ENCODE measurements at places on chromosomes 4 and X. TPM values are rescaled to one million over a fixed set of nuclear protein-coding genes. Genes with fewer than 3 reads are reported as not detected.

GRCh38 chr4:108042927-108043326, 53.2 kb downstream of the HADH start:
- no peaks in the 10 kb centered on the region for H3K27me3 ChIP-seq
- H3K4me1 ChIP-seq: no peaks in the 10 kb centered on the region

Gene RXFP1
- total RNA-seq: not detected

Gene DUX4
- not detected for total RNA-seq

Gene SOWAHD
- not detected for total RNA-seq

- H3K36me3 ChIP-seq: no peaks in the 10 kb centered on the region
- H3K4me1 ChIP-seq: no peaks in the 10 kb centered on the region
- H3K27me3 ChIP-seq: no peaks in the 10 kb centered on the region
These were observed 237.1 kb downstream of the ZNF674 start for GRCh38 chrX:46308110-46308509.

Gene SUPT20HL2
- not detected for total RNA-seq

Gene TRIM60
- not detected for total RNA-seq

DNA sequence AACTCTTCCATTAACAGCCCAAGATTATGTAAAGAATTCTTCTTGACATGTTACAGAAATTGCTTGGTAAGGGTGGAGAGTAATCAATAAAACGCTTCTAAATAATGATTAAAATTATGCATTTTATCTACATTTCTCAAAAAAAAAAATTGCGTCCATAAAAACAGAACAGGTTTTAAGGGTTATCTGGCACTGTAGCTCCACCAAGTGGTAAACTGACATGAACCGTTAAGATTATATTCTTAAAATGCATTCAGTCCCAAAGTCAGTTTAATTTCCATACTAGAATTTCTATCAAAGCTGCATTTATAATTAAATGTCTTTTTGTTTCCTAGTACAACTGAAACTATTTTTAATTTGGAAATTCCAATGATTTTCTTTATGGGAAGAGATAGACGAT, 214.0 kb upstream of the UGT8 start:
- H3K4me3 ChIP-seq: no peak overlapping the region
- DNase-seq: no peak
- no peak overlapping the region for H3K27ac ChIP-seq
- H3K36me3 ChIP-seq: no peaks in the 10 kb centered on the region

DNA sequence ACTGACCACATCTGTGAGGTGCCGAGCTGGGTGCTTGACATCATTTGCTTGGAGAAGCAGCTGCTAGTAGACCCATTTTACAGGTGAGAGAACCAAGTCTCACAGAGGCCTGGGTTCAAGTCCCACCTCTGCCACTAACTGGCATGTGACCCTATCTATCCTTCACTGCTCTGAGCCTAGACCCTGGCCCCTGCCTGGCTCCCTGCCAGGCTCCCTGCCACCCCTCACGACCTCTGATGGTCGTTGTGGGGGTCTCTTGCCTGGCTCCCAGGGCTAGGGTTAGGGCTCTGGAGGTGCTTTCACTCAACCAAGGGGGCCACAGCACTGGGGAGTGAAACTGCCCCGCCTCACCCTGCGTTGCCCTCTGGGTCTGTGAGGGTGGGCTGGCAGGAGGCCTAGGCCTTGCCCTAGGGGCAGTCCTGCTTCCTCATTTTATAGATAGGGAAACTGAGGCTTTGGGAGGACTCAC, 7.2 kb upstream of the ADD1 start:
- no peak overlapping the region for H3K27ac ChIP-seq
- no peak overlapping the region for H3K4me3 ChIP-seq
- H3K36me3 ChIP-seq: peaks cover 28% of the 10 kb centered on the region
- DNase-seq: no peak
- H3K4me1 ChIP-seq: no peaks in the 10 kb centered on the region

Gene ADH4
- not detected for total RNA-seq

DNA sequence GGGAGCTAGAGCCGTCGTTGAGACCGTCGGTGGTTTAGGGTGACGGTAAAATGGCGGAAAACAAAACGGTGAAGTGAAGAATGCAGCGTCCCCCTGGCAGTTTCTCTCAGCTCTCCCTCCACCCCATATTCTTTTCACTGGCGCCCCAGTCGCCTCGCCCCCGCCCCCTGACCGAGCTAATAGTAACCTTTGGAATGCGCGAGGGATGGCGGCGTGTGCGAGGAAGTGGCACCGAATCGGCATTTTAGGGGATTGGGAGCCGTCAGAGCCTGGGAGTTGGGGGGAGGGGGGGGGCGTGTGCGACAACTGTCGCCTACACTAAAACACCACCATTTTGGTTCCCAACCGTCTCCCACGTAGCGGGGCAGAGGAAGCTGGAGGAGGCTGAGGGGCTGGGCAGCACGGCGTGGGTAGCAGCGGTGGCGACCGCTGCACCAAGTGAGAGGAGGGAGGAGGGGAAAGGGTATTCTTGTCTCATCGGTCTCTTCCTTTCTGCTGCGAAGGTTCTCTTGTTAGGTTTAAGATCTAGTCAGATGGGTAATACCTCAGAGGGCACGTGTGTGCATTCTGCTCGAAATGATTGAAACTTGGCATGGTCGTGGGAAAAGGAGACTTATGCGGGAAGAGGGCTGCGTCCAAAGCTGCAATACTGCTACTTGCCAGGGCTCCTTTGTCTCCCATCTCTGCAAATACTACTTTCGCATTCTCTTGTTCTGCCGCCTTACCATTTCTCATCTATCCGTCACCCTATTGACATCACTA, 840 bp downstream of the ZNF711 start:
- H3K27ac ChIP-seq: peak overlapping the region; percentile 57
- peak overlapping the region; percentile 60 for H3K4me3 ChIP-seq
- DNase-seq: no peak
- H3K4me1 ChIP-seq: no peaks in the 10 kb centered on the region
- no peaks in the 10 kb centered on the region for H3K27me3 ChIP-seq

Gene SHOX
- not detected for total RNA-seq

Gene RTL3
- total RNA-seq: 0.30 TPM

DNA sequence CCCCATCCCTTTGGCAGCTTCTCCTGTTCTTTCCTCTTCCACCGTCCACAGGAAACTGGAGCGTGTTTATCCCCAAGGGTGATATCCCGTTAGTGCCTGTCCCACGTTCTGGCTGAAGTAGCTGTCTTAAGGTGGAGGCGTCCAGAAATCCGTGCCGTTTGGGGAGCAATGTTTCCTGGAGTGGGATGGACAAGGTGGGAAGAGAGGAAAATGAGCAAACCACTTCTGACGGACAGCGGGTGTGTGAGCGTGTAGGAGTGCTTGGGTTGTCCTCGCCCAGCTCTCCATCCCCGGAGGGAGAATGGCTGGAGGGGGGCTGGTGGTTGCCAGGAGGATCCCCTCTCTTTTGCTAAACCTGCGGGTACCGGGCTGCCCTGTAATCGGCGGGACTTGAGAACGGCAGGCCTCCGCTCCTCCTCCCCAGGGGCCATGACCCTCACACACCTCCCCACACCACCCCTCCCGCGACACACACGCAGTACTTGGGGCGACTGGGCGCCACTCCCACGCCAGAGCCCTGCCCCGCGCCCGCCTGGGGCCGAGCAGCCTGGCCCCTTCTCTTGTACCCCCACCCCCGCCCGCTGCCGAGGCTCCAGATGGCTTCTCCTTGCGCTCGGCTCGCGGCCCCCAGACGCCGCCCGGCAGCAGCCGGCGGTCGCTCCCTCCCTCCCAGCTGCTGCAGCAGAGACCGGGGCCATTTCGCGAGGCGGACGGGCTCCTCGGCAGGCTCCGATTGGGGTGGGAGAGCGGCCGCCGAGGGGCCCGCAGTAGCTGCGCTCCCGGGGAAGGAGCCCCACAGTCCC, 13.9 kb upstream of the PRDM8 start:
- H3K27ac ChIP-seq: peak overlapping the region; percentile 73
- H3K4me1 ChIP-seq: no peaks in the 10 kb centered on the region
- H3K36me3 ChIP-seq: no peaks in the 10 kb centered on the region
- peak overlapping the region; percentile 73 for H3K4me3 ChIP-seq
